Urothelium cell line (cell line): ENCODE measurements at places on chromosomes 12 and 14.

- DNase-seq: no peak
Measured at GRCh38 chr14:53880761-53881160, 75.9 kb downstream of the BMP4 start.

DNA sequence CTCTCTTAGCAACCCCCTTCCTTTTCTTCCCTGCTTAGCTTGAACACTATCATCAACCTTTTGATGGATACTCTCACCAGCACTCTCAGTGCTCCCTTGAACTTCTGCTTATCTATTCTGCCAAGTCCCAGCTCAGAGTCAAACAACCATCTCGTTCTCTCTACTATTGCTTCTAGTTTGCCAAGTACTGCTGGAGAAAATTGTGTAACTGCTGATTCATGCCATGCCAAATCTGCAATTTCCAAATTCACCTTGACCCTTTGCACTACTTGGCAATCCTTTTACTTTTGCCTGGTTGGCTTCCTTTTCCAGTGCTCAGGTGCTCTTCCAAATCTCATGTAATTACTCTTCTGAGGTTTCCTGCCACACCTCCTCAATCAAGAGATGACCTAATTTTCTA is 2.8 kb upstream of the CCDC196 start:
- no peak for DNase-seq

DNA sequence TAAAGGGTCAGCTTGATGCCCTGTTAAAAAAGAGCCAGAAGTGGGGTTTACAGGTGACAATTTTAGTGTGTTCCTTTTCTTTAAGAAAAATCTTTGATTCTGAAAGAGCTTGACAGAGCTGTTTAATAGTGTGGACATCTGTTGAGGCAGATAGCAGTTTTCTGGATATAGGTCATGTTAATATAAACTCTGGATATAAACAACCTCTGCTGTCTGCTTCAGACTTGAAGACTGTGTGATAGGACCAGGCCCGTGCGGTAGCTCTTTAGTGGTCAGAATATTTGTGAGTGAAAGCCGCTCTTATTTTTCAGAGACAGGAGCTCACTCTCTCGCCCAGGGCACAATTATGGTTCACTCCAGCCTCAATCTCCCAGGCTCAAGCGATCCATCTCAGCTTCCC is 439.9 kb upstream of the RGS6 start:
- no peak for DNase-seq

DNA sequence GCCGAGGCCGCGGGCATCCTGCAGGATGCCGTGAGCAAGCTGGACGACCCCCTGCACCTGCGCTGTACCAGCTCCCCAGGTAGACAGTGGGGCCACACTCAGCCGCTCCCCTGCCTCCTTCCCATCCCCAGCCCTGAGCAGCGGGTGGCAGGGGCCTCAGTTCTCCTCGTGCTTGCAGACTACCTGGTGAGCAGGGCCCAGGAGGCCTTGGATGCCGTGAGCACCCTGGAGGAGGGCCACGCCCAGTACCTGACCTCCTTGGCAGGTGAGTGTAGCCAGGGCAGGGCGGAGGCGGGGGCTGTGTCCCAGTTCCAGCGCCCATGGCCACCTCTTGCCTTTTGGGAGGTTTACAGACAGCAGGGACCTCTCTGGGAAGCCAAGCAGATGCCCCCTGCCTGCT is 22.9 kb downstream of the HIP1R start:
- DNase-seq: no peak

GRCh38 chr12:52916216-52916615 is 11.3 kb upstream of the KRT8 start:
- no peak for DNase-seq

DNA sequence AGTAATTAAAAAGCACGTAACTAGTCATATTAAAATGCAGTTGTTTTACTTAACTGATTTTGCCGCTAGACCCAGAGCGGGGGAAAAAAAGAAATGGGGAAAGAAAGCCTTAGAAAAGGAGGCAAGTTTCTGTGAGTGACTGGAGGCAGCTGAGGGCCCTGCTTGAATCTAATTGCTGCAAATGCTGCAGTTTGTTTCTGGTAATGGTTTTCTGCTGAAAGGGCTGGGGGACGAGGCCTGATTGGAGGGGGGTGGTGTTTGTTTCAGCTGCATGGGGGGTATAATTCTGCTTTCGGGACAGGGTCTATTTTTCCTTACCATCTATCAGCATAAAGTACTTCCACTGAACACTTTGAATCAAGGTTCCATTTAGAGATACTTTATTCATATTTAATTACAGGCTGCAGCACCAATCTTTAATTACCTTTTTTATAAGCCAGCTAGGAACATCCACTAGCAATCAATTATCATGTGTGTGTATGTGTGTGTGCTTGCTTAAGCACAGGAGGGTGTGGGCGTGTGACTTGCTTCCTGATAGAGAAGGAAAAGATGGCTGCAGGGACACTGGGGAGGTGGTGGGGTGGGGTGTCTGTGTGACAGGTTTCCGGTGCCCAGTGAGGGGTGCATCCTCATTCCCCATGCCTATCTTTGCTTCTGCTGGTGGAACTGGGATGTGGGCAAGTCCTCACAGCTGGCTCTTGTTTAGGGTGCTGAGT is 83.4 kb downstream of the ADCK1 start:
- no peak for DNase-seq

DNA sequence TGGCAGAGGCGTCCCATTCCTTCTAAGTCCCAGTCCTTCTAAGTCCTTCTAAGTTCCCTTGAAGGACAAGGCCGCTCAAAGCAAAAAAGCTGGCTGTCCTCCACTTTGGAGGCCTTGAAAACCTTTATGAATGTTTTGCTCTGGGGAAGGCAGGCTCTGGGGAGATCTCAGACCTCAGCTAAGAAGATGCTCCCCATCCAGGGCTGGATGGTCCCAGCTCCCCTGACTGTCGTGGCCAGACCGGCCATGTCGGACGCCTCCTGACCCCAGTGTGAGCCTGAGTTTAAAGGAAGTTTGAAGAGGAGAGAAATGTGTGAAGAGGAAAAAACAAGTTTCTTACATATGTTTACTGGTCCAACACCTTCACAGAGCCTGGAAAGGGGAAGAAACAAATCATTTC is 5.9 kb downstream of the KRT84 start:
- DNase-seq: no peak

DNA sequence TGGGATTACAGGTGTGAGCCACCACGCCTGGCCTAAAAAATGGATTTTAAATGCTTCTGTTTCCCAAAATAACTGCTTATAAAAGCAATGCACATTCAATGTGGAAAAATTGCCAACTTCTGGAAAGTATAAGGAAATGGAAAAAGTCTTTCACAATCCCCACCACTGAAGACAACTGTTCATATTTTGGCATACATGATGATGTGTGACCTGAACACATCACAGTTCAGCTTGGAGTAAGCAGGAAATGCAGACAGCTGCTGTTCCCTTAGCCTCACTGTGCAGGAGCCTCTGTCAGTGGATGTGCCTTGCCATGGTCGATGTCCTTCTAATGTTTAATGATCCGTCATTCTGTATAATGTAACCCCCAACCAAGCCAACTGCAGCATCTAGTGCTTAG is 5.2 kb downstream of the MTERF2 start:
- DNase-seq: no peak

DNA sequence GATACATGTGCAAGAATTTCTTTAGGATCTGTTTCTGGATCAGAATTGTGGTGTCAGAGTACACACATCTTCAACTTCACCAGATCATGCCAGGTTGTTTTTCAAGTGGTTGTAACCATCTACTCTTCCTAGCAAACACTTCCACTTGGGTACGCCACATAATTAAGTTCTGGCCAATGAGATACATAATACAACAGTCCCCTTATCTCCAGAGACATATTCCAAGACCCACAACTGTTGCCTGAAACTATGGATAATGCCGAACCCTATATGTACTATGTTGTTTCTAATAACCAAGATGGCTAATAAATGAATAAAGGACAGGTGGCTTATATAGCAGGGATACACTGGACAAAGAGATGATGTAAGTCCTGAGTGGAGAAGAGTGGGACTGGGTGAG is 2.5 kb upstream of the CHPT1 start:
- DNase-seq: no peak

DNA sequence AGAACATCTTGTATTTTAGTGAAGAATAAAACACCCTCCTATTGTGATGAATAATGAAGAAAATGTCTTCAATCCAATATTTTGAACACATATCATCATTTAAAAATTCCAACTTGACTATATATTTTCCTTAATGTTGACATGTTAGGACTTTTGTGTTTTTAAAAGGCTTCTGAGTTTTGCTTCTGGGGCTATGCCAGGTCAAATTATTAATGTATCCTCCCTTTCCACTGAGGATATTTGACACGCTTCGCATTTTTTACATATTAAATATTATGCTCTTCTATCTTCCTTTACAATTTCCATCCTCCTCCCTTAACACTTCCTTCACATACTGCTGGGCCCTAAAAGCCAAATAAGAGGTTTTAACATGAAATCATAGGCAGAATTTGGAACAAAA is 20.6 kb downstream of the RERG start:
- no peak for DNase-seq

DNA sequence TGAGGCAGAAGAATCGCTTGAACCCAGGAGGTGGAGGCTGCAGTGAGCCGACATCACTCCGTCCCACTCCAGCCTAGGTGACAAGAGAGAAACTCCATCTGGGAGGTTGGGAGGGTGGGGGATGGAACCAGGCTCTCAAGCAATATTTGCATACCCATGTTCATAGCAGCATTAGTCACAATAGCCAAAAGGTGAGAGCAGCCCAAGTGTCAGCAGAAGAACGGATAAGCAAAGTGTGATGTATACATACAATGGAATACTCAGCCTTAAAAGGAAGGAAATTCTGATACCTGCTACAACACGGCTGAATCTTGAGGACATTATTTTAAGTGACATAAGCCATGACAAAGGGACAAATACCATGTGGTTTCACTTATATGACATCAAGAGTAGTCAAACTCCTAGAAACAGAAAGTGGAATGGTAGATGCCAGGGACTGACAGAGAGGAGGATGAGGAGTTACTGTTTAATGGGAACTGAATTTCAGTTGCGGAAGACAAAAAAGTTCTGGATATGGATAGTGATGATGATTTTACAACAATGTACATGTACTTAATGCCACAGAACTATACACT is 11.6 kb downstream of the DAD1 start:
- DNase-seq: no peak

GRCh38 chr14:105168979-105169507 is 467 bp upstream of the JAG2 start:
- no peak for DNase-seq

GRCh38 chr12:6538420-6539313 is 4.3 kb downstream of the GAPDH start:
- no peak for DNase-seq

DNA sequence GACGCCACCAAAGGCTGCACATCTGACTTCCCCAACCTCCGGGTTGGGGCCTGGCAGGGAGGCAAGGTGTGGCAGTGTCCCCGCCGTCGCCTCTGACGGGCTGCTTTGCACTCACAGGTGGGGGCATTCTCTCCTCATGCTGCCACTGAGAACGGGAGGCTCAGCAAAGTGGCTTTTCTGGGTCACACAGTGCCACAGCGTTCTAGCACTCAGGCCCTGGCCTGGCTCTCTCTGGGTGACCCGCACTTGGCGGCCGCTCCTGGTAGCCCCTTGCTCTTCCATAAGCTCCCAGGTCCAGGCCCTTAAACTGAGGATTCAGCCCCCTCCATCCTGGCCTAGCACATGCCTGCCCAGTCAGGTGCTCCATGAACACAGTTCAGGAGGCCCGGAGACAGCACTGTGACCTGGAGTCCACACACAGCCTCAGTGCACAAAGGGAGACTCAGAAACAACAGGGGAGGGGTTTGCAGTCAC is 25.2 kb downstream of the SERPINA1 start:
- DNase-seq: no peak

- DNase-seq: no peak
Measured at GRCh38 chr12:42162965-42163364, 18.3 kb upstream of the GXYLT1 start.

DNA sequence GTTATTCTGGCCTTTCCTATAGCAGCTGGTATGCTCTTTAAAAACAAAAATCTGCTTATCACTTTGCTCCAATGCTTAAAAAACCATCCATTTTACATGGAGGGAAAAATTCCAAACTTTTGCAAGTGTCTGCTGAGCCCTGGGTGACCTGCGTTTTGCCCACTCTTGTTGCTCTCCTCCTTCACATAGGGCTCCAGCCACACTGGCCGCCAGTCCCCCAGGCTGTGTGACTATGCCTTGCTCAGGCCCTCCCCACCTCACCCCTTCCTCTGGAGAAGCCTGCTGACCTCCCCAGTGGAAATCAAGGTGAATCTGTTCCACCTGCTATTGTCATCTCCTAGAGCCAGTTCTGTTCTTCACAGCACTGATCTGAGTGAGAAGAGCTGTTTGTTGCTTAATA is 126.9 kb downstream of the SLC25A47 start:
- no peak for DNase-seq

DNA sequence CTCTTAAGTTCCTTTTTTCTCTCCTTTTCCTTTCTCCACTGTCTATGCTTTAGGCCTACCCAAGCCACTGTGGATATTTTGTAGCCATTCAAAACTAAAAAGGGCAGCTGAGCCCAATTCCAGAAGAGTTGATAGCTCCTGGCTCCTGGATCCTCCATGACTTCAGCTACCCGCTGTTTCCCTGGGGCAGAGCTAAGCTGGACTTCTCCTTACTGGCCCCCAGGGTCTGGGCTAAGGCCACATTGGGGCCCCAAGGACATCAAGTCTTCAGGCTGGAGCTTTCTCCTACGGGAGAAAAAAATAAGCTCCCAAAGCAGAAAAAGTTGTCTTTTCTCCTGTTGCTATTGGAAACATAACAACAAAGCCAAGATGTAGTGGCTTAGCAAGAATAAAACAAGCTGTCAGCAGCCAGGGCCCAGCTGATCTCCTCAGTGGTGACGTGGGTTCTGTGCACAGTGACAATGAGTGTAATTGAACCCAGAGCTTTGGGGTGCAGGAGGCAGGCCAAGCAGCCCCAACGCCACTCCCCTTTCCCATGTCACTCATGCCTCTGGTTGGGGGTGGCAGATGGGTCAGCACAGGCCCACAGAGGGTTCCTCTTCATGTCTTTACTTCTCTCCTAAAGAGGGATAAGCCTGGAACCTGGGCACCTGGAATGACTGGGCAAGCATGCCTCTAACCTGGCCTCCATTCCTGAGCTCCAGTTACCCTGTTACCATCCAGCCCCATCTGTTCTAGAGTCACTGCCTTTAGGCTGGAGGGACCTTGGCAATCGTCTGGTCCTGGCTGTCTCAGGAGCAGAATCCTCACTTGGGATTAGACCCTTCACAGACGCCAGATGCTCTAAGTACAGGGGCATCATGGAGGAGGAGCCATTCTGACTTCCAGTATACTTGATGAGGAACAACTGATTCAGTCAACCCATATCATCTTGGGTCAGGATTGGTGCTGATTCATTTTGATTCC is 171.2 kb downstream of the ZFP36L1 start:
- DNase-seq: no peak

GRCh38 chr12:78120866-78121560 is 290.3 kb downstream of the NAV3 start:
- DNase-seq: no peak
